Esophagus muscularis mucosa (tissue), 4 donors: ENCODE measurements at places on chromosomes 12 and 14. TPM values are rescaled to one million over a fixed set of nuclear protein-coding genes. Genes with fewer than 3 reads are reported as not detected.

GRCh38 chr14:84643446-84643845 lies 886.5 kb upstream of the FLRT2 start:
- no peak overlapping the region for H3K27ac ChIP-seq
- no peaks in the 10 kb centered on the region for H3K4me1 ChIP-seq
- no peak overlapping the region for H3K4me3 ChIP-seq

DNA sequence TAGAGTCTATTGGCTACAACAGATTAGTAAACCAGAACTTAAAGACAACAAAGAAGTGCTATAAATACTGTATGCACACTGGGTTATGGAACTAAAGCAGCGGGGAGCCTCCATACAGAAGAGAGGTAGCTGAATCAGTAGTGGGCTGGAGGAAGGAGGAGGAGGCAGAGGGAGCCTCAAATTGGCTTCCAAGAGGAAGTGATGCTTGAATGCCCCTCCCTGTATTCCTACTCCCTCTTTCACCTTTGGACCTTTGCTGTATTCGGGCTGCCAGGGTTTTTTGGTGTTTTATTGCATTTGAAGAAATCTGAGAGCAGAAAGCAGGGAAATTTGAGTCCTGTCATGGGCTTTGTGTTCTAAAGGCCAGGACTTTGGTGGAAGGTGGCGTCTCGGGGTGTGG lies 104.0 kb upstream of the PTPRB start:
- no peak overlapping the region for H3K4me3 ChIP-seq
- H3K27ac ChIP-seq = no peak overlapping the region

DNA sequence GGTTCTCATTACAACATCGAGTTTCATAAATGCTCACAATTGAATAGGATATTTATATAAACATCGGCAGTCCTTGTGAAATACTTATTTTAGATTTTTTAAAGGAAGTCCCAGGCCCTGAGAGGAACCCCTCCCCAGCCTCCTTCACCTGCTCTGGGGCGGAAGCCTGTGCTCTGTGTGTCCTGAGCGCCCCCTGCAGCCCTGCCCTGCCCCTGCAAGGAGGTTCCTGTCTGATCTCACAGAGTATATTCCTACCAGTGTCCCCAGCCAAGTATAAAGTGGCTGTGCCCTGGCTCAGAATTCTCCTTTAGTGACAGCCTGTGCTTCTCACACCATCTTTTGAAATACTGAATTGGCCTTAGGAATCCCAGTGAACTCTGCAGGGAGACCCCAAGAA lies 659.5 kb downstream of the TMEM121 start:
- H3K4me1 ChIP-seq = no peaks in the 10 kb centered on the region
- H3K36me3 ChIP-seq = no peaks in the 10 kb centered on the region
- H3K27ac ChIP-seq = no peak overlapping the region
- no peaks in the 10 kb centered on the region for H3K27me3 ChIP-seq
- no peak overlapping the region for H3K4me3 ChIP-seq

GRCh38 chr12:103166949-103167348 lies 209.5 kb downstream of the ASCL1 start:
- H3K4me3 ChIP-seq = no peak overlapping the region
- no peaks in the 10 kb centered on the region for H3K36me3 ChIP-seq
- no peak for DNase-seq
- H3K27ac ChIP-seq = no peak overlapping the region

Gene KCNH5
- 0.23 TPM for total RNA-seq

Gene ACOT4
- total RNA-seq = 0.50 TPM
